Stimulated activated naive B cell treated with anti-CD40 and anti-IgM and Interleukin-4, amounts not matched to agents 10 μg/mL and 1 μg/mL and 100 μg/mL, for 72 hours (primary cell): ENCODE measurements at places on chromosomes 16 and 17.

DNA sequence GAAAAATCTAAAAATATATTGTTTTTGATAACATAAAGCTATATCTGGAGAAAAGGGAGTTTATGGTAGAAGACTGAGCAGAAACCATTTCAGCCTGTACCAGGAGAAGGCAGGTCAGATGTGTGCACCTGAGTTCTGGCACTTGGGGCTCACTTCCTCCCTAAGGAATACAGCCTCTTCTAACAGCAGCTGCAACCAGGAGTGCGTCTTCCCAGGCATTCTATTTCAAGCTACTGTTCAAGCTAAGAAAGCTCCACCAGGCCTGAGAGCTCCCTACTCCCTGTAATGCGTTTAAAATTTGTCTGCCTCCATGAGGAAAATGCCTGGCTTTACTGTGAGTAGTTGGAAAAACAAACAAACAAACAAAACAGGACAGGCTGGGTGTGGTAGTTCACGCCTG is 96.1 kb downstream of the ZNF778 start:
- H3K27me3 ChIP-seq = no peaks in the 10 kb centered on the region
- peaks cover 64% of the 10 kb centered on the region for H3K36me3 ChIP-seq
- H3K4me1 ChIP-seq = peaks cover 62% of the 10 kb centered on the region
- no peak overlapping the region for H3K27ac ChIP-seq
- H3K4me3 ChIP-seq = no peak overlapping the region

- H3K27me3 ChIP-seq = peaks cover 5% of the 10 kb centered on the region
- H3K27ac ChIP-seq = peak overlapping the region; percentile 99
- peaks cover 35% of the 10 kb centered on the region for H3K36me3 ChIP-seq
These were observed 5.8 kb upstream of the UNK start for GRCh38 chr17:75778861-75779249.

GRCh38 chr17:66301367-66301863 is 998 bp upstream of the PRKCA start:
- no peak for DNase-seq
- H3K4me3 ChIP-seq = peak overlapping the region; percentile 89
- peak overlapping the region; percentile 87 for H3K27ac ChIP-seq
- peaks cover 2% of the 10 kb centered on the region for H3K36me3 ChIP-seq
- peaks cover 10% of the 10 kb centered on the region for H3K4me1 ChIP-seq
- H3K27me3 ChIP-seq = peaks cover 50% of the 10 kb centered on the region

- H3K4me1 ChIP-seq = peaks cover 71% of the 10 kb centered on the region
- H3K4me3 ChIP-seq = peak overlapping the region; percentile 98
- DNase-seq = no peak
- H3K27me3 ChIP-seq = no peaks in the 10 kb centered on the region
These were observed 1.7 kb upstream of the STAT5A start for GRCh38 chr17:42286411-42287221.

- DNase-seq = no peak
- peak overlapping the region; percentile 28 for H3K27ac ChIP-seq
- no peaks in the 10 kb centered on the region for H3K27me3 ChIP-seq
- peaks cover 3% of the 10 kb centered on the region for H3K4me1 ChIP-seq
These were observed 10.9 kb downstream of the OGFOD1 start for GRCh38 chr16:56462064-56462796.

DNA sequence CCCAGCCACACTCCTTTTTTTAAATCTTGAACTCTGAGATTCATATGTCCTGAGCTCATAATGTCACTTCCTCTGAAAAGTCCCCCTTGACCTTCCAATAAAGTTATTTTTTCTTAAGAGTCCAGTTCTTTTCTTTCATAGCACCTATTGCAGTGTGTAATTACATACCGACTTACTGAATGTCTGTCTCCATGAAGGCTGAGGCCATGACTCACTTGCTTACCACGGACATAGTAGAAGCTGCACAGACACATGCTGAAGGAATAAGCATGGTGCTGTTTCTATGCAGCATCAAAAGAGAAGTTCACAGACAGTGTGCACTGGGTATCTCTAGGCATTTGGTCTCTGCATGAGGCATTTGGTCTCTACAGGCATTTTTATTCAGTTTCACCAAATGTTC is 77.2 kb downstream of the C17orf67 start:
- H3K36me3 ChIP-seq = no peaks in the 10 kb centered on the region
- no peaks in the 10 kb centered on the region for H3K4me1 ChIP-seq
- no peak overlapping the region for H3K27ac ChIP-seq

DNA sequence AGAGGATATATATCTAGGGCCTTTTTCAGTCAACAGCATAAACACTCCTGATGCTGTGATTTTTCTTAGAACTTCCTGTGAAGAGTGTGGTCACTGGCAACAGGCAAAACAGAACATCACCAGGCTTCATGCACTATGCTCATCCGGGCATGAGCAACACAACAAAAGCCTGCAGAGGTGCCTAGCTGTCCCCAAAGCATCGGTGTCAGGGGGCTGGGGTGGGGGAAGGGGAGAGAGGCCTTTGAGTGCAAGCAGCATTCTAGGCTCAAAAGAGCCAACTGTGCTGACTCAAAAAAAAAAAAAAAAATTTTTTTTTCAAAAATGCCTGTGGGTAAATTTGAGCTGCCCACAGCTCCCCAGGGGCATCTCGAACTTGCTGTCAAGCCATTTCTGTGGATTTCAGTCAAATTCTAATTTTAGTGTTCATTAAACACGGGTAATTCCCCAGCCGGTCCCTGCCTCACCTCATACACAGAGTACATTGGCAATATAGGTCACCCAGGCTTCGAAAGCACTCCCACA is 194.6 kb upstream of the DYNLRB2 start:
- H3K27me3 ChIP-seq = peaks cover 28% of the 10 kb centered on the region
- peaks cover 5% of the 10 kb centered on the region for H3K36me3 ChIP-seq
- H3K4me3 ChIP-seq = no peak overlapping the region

DNA sequence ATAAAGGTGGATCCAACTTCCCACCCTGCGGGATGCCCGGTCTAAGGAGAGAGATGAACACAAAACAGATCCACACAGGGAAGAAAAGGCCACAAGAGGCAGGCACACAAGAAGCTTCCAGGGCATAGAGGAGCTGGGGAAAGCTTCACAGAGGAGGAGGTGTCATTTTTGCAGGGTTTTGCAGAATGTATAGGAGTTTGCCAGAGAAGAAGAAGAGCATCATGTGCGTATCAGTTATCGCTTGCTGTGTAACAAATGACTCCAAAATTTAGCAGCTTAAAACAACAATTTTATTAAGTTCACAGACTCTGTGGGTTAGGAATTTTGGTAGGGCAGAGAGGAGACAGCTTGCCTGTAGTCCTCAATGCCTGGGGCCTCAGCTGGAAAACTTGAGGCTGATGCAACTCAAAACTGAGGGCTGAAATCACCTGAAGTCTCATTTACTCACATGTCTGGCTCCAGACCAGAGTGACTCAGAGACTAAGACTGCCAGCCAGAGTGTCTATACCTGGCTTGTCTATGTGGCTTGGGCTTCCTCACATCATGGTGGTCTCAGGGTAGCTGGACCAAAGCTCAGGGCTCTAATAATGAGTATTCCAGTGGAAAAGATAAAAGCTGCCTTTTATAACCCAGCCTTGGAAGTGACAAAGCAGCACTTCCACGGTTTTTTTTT is 33.9 kb upstream of the ZNF423 start:
- peaks cover 7% of the 10 kb centered on the region for H3K27me3 ChIP-seq
- no peak overlapping the region for H3K4me3 ChIP-seq
- no peak for DNase-seq
- H3K36me3 ChIP-seq = peaks cover 4% of the 10 kb centered on the region

DNA sequence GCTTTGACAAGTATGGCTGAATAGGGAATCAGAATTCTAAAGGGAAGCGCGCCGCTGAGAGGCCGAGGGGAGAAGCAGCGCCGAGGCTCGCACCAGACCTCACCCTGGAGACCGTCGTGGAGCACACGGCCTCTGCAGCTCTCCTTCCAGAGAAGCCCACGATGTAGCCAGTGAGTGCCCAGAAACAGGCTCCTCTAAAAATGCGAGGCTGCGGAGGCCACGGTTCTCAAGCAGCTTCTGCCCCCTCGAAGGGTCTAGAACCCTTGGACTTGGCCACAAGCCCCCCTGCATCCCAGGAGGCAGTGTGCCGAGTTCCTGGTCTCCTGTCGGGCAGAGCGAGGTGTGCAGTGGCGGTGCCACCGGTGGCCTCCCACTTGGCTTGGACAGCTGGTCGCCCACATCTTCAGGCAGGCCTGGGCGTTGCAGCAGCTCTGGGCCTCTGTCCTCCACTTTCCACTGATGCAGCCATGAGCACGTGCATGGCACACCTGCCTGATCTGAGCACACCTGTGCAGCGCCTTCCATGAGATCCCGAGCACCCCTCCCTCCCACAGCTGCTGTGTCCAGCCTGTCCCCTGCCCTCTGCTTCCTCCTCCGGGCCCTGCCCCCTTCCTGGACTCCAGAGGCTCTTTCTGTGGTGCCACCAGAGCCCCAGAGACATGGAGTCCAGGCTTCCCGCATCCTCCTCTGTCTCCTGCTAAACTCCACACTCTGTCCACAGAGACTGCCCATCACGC is 18.9 kb upstream of the WDR45B start:
- no peaks in the 10 kb centered on the region for H3K36me3 ChIP-seq
- H3K4me3 ChIP-seq = no peak overlapping the region
- peaks cover 13% of the 10 kb centered on the region for H3K4me1 ChIP-seq
- H3K27me3 ChIP-seq = peaks cover 3% of the 10 kb centered on the region

DNA sequence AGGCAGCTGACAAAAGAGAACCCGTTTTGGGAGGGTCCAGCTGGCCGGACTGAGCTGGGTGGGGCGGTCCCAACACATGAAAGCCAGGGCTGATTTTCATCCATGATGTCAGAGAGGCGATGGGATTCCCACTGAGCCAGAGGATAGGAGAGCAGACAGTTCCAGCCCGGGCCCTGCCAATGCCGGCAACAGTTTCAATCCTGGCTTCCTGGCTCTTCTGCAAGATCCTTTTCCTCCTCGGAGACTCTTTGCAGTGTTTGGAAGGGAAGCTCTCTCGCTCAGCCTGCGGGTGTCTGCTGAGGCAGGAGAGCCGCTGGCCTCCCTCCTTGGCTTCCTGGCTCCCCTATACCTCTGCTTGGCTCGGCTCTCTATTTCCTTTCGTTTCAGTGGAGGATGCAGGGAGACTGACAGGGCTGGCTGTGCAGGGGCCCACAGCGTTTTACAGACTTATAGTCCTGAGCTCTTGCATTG is 145.5 kb upstream of the SOX9 start:
- no peaks in the 10 kb centered on the region for H3K4me1 ChIP-seq
- DNase-seq = no peak
- H3K4me3 ChIP-seq = no peak overlapping the region
- no peak overlapping the region for H3K27ac ChIP-seq
- no peaks in the 10 kb centered on the region for H3K36me3 ChIP-seq
- no peaks in the 10 kb centered on the region for H3K27me3 ChIP-seq

DNA sequence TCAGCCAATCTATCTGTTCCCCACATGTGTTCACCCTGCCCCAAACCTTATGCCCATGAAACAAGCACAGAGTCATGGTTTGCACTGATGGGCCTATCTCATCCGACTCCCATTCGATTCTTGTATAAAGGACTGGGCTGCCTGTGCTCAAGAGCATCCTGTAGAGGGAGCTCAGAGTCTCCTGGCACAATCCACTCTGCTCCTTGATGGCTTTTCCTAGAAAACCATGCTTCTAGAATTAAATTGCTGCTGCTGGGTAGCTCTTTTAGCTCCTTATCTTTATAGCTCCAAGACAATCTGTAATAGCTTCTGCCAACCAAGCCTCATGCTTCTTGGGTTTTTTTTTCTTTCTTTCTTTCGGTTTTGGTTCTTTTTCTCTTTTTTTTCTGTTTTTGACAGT is 9.7 kb downstream of the ZNF19 start:
- H3K36me3 ChIP-seq = peaks cover 23% of the 10 kb centered on the region
- peaks cover 9% of the 10 kb centered on the region for H3K4me1 ChIP-seq
- no peak for DNase-seq
- H3K27me3 ChIP-seq = no peaks in the 10 kb centered on the region

- H3K27me3 ChIP-seq = peaks cover 41% of the 10 kb centered on the region
- H3K36me3 ChIP-seq = no peaks in the 10 kb centered on the region
- peaks cover 24% of the 10 kb centered on the region for H3K4me1 ChIP-seq
- peak overlapping the region; percentile 94 for H3K4me3 ChIP-seq
- peak; percentile 14 for DNase-seq
These were observed 14.0 kb downstream of the COPZ2 start for GRCh38 chr17:48023400-48024148.

GRCh38 chr17:2814049-2814448 is 17.8 kb downstream of the RAP1GAP2 start:
- H3K36me3 ChIP-seq = no peaks in the 10 kb centered on the region
- DNase-seq = no peak
- no peak overlapping the region for H3K27ac ChIP-seq

DNA sequence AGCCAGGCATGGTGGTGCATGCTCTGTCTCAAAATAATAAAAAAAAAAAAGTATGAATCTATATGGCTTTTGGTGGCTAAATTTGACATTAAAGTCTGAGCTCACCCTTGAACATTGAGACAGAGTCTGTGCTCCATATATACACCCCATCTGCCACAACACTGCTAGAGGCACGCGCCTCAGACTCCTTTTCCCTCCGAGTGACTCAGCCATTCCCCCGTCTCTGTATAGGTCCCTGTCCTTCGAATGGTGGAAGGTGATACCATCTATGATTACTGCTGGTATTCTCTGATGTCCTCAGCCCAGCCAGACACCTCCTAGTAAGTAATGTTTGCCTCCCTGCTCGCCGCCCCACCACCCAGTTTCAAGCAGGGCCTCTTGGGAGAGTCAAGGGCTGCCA is 4.5 kb upstream of the EFNB3 start:
- H3K36me3 ChIP-seq = peaks cover 72% of the 10 kb centered on the region
- H3K27ac ChIP-seq = no peak overlapping the region
- DNase-seq = no peak
- H3K27me3 ChIP-seq = peaks cover 32% of the 10 kb centered on the region

DNA sequence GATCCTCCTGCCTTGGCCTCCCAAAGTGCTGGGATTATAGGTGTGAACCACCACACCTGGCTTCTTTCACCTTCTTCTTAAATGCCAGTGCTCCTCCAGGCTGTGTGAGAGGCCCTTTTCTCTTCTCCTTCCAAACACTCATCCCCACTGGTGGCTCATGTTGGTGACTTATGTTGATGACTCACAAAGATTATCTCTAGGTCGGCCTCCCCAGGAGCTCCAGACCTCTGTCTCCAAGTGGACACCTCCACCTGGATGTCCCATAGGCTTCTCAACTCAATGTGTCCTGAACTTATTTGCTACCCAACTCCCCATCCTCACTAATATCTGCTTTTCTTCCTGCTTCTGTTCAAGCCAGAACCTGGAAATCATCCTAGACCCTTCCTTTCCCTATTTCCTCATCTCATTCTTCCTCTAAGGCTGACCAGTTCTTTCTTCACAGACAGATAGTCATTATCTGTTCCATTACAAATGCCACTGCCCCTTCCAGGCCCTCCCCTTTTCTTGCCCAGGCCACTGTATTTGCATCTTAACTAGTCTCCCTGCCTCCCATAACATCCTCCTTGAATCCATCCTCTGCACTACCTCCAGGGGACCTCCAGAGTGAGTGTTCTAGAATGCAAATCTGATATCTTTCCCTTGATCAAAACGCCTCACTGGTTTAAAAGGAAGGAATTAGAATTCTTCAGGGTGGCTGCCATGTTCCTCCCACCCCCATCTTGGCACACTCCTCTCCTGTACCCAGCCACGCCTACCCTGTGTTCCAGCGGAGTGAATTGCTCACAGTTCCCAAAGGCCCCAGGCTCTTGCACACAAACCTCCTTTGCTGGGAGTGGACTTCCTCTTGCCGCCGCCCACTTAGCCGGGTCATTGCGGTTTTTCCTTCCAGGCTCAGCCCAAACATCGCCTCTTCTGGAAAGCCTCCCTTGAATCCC is 34.8 kb upstream of the FBXO47 start:
- no peak overlapping the region for H3K27ac ChIP-seq
- DNase-seq = no peak
- peaks cover 45% of the 10 kb centered on the region for H3K27me3 ChIP-seq
- H3K4me1 ChIP-seq = peaks cover 12% of the 10 kb centered on the region
- no peak overlapping the region for H3K4me3 ChIP-seq
